ENCODE measurements at places on chromosomes 11 and 22.
A peak's percentile ranks its signal among the peaks of the same experiment; 100 is the strongest.

- DNase-seq, result no peak
These were observed 1.3 kb downstream of the TCN1 start for GRCh38 chr11:59865031-59865430.

GRCh38 chr22:42277988-42278776 is 7.7 kb upstream of the TCF20 start:
- no peak for DNase-seq

GRCh38 chr11:119284344-119285157 is 32.4 kb downstream of the MCAM start:
- no peak for DNase-seq

- DNase-seq, result no peak
These were observed 214.4 kb upstream of the BLID start for GRCh38 chr11:122330279-122330965.

DNA sequence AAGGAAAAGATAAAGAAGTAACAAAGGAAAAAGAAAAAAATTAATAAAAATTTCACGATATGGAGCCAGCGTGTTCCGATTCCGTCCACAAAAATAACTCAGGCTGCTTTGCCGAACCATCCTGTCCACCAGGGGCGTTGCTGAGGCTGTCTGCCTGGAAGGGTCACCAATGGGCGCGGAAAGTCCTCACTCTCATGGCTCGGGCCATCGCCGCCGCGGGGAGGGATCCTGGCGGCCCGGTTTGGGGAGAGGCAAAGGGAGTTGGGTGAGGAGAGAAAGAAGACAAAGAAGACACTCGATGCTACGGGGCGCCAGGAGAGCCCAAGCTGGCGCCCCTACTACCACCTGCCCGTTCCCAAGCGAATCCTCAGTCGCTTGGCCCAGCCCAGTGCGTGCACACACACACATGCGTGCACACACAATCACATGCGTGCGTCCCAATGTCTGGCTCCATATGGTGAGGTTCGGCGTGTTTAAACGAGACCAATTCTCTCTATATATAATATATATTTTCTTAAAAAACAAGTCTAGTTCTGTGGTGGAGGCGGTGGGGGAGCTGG is 5.6 kb upstream of the PYGM start:
- DNase-seq, result peak; percentile 67

DNA sequence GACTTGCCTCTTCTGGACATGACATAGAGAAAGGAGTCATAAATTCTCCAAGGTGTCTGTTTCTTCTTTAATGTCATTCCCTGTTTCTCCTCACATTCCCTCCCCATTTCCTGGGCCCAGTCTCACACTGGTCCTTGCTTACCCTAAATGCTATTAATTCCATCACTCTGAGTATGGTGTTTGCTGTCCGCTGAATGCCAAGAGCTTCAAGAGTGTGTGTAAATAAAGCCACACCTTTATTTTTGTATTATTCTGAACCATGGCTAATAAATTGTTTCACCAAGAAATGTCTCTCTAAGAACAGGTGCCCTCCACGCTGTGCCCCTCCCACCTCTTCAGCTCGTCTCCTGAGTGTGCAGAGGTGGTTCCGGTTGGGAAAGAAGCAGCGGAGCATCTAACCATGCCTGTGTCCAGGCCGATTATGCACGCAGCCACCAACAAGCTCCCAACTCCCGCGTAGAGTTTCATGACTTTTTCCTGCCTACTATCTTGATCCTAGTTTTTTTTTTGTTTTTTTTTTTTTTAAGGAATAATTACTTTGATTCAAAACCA is 8.6 kb downstream of the TMEM121B start:
- DNase-seq, result peak; percentile 17

DNA sequence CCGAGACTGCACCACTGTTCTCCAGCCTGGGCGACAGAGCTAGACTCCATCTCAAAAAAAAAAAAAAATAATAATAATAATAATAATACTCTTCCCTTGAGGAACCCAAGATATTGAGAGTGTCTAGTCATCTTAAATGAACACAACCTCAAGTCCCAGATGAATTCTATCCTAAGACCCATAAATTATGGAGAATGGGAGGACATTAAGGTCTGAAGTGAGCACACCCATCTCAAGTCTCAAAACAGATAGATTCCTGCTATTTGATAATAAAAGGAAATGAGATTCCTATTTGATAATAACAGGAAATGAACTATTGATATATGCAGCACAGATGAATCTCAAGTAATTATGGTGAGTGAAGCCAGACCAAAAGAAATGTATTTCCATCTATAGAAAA is 51.5 kb downstream of the MAPK1 start:
- DNase-seq, result no peak

- no peak for DNase-seq
These were observed 12.9 kb downstream of the RNF141 start for GRCh38 chr11:10528121-10528520.

- no peak for DNase-seq
These were observed 11.0 kb downstream of the DDB2 start for GRCh38 chr11:47225552-47226400.

GRCh38 chr11:85551881-85552280 is 75.3 kb downstream of the DLG2 start:
- no peak for DNase-seq

All from activated effector memory CD4-positive, alpha-beta T cell treated with anti-CD3 and anti-CD28 coated beads, Interleukin-2, amount 50 U/mL, for 16 hours (primary cell).